ENCODE measurements at places on chromosomes 3 and 15. TPM values are rescaled to one million over a fixed set of nuclear protein-coding genes. Genes with fewer than 3 reads are reported as not detected.

GRCh38 chr3:8345398-8345797 lies 156.2 kb upstream of the LMCD1 start:
- no peak for DNase-seq

DNA sequence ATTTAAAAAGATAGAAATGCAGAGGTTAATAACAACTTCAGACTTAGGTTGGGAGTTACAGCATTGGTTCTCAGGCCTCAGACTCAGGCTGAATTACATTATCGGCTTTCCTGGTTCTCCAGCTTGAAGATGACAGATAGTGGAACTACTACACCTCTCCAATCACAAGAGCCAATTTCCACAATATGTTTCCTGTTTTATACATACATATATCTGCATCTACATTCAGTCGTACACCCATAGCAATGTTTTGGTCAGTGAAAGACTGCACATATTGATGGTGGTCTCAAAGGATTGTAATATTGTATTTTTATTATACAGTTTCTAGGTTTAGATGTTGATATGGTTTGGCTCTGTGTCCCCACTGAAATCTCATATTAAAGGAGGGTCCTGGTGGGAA lies 35.4 kb downstream of the AADACL2 start:
- DNase-seq, result no peak

Gene SLC2A2
- total RNA-seq, result not detected

Gene C3orf22
- not detected for total RNA-seq

All from activated naive CD4-positive, alpha-beta T cell treated with anti-CD3 and anti-CD28 coated beads, Interleukin-2, amount 50 U/mL, for 72 hours (primary cell).